ENCODE measurements at places on chromosomes 16 and 17.
A peak's percentile ranks its signal among the peaks of the same experiment; 100 is the strongest.

DNA sequence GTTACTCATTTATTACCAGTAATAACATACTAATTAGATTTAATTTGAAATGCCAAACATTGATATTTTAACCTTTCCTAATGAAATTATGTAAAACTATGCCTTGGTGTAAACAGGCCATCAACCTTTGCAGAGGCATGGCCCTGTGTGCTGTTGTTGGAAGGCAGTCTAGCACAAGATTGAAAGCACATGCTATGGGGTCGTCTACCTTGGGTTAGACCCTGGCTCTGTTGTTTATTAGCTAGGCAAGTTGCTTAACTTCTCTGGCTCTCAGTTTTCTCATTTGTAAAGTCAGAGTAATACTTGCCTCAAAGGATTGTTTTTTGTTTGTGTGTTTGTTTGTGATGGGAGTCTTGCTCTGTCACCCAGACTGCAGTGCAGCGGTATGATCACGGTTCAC lies 9.4 kb upstream of the CDR2 start:
- DNase-seq = no peak

GRCh38 chr16:1330260-1330914 lies 3.1 kb upstream of the BAIAP3 start:
- no peak for DNase-seq

DNA sequence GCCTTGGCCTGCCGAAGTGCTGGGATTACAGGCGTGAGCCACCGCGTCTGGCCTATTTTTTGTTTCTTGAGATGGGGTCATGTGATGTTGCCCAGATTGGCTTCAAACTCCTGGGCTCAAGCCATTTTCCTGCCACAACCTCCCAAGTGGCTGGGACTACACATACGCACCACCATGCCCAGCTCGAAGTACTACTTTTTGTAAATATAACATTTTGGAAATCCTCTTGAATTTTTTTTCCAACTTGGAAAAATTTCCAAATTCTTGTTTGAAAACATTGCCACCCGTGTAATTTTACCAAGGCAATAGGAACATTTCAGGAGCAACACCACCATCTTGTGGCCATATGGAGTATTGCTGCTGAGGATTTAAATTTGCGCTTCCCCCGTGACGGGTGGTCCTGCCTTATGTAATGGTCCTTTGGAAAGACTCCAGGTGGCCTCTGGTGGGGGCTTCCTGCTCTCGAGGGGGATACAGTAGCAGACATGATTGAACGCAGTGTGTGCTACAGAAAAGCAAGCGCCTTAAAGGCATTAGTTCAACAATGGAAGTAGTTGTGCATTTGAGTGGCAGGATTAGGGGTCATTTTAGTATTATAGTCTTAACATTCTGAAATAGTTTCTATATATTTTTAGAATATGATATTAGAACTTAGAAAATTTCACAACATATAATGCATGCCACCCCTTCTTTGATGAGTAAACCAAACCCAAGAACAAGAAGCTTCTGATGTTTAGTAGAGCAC lies 8.0 kb downstream of the FLYWCH1 start:
- peak; percentile 59 for DNase-seq

- no peak for DNase-seq
These were observed 134.2 kb downstream of the CMIP start for GRCh38 chr16:81578636-81579413.

DNA sequence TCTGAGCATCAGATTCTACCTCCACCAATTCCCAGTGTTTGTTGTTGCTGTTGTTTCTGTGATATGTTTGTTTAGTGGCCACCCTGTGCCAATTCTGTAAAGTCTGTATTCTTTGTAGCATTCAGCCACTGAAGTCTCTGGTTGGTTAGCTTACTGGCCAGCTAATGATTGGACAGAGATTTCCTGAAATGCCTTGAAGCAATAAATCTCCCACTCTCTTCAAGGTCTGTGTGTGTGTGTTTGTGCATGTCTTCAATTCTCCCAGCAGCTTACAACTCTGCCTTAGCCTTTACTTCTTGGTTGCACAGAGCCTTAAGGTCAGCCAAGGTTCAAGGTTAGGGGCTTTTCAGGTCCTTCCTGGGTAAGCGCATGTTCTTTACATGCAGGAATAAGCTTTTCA lies 38.2 kb downstream of the PRPSAP2 start:
- peak; percentile 71 for DNase-seq

- no peak for DNase-seq
These were observed 5.4 kb upstream of the CSNK1D start for GRCh38 chr17:82278786-82279391.

DNA sequence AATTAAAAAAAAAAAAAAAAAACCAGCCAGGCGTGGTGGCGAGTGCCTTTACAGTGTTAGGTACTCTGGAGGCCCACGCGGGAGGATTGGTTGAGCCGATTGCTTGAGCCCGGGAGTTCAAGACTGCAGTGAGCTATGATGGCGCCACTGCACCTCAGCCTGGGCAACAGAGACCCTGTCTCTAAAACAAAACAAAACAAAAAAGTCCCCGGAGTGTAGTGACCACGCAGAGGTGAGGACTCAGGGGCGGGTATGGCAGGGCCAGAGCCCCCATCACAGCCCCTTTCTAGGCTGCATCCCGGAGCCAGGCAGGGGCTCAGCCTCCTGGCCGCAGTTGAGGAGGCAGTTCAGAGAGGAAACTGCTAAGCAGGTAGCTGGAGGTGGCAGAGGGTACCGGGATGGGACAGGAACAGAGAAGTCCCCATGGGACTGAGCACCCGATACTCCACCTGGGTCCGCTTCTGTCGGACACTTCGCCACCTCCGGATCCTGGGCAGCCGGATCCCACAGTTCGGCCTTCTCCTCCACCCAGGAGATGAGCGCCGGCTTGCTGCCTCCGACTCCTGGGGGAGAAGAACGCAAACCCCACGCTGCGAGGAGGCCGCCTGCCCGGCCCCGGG lies 800 bp downstream of the ZNF747 start:
- no peak for DNase-seq

DNA sequence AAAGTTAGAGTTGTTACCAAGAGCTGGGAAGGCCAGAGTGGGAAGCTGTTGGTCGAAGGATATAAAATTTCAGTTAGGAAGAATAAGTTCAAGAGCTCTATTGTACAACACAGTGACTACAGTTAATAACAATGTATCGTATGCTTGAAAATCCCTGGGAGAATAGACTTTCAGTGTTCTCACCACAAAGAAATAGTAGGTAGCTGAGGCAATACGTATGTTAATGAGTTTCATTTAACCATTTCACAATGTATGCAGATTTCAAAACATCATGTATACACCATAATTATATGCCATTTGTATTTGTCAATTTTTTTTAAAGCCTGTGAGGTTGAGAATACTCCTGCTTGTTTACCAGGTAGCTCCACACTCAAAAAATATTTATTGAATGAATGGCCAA lies 41.5 kb upstream of the MYOCD start:
- peak; percentile 77 for DNase-seq

GRCh38 chr17:29066047-29066446 lies 23.1 kb downstream of the PIPOX start:
- no peak for DNase-seq

- no peak for DNase-seq
These were observed 34.1 kb downstream of the ABAT start for GRCh38 chr16:8708536-8708935.

DNA sequence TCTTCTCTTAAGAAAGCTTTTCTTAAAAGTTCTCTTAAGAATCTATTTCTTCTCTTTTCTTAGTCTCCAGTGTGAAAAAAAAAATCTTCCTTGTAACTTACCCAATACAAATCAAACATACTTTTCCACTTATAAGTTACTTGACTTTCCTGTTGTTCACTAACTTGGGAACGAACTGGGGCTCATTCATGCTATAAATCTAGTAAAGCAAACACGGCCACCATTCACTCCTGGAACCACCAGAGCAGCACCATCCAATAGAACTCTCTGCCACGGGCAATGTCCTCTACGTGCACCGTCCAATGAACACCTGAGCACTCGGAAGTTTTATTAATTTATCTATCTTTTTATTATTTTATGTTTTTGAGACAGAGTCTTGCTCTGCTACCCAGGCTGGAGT lies 20.8 kb downstream of the SRP68 start:
- DNase-seq = no peak

DNA sequence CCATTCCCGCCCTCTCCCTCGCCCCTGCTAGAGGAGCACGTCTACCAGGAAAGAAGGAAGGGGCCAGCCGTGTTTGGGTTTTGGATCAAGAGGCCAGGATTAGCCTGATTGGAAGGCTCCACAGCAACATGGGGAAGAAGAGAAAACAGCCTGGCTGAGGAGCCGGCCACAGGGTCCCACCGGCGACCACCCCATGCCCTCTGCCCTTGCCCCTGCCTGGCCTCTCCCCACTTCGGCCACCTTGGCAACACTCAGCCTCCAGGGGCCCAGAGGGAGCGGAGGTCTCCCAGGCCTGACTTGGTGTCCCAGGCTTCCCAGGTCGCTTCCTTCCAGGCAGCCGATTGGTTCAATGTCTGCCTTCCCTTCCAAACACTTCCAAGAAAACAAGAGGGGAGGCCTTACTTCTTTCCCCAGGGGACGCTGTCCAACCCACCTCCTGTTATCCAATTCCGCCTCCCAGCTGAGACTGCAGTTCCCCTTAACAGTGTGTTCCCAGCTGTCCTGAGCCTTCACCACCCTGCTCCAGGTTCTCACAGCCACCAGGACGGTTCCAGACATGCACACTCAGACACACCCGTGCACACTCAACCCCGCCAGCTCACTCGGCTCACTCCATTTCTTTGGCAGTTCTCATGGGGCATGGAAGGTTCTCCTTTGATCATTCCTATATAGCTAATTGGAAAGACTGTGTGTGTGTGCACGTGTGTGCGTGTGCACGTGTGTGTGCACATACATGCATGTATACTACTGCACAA lies 65.4 kb downstream of the RBFOX3 start:
- no peak for DNase-seq

DNA sequence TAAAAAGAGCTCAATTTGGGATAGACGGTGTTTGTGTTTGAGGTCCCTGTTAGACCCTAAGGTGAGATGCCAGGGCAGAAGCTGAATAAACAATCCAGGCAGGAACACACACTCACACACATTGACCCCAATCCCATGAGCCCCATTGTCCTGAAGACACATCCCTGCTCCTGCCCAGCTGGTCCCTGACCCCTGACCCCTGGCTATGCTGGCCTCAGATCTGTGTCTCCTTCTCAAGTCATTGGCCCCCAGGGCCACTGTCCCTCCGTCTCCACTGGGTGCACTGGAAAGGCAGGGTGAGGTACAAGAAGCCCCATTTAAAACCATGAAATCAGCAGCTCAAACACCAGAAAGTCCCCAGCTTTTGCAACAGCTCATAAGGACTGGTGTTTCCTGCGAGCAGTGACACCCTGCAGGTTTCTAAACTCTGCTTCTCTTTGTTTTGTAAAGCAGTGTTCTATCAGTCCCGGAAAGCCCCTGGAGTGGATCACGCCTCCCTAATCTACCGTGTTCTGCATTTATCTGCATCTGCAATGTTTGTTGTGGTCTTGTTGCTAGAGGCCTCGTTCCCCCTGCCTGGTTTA lies 18.0 kb upstream of the ASGR2 start:
- peak; percentile 20 for DNase-seq

DNA sequence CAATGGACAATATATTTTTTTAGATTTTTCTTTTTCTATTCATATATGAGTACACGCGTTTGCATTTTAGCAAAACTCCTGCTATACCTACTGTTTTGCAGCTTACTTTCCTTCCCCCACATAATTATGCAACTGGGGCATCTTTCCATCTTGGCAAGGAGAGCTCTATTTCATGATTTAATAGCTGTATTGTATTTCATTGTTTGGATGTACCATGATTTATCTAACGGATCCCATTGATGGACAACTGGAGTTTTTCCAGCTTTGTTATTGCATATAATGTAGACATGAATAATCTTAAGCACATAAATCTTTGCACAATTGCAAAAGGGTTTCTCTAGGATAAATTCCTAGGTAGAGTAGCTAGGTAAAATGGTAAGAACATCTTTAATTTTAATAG lies 133.9 kb downstream of the PITPNC1 start:
- DNase-seq = no peak

GRCh38 chr16:88922114-88922825 lies 54.7 kb downstream of the CBFA2T3 start:
- DNase-seq = peak; percentile 28

DNA sequence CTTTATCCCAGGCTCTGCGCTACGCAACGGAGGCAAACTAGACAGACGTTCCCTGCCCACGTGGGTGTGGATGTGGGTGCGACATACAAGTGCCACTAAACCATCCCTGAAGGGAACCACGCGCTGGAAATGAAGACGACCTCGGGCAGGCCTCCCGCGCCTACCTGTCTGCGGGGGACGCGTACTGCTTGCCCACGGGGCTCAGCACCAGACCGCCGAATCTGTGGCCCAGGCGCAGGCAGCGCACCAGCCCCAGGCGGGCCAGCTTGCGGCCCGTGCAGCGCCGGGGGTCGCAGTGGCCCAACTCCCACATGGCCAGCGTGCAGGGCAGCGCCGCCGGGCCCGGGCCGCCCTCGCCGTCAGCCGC lies 480 bp downstream of the TSR3 start:
- no peak for DNase-seq

GRCh38 chr17:39077252-39077651 lies 74.2 kb downstream of the PLXDC1 start:
- no peak for DNase-seq

GRCh38 chr16:75621170-75621477 lies 2.0 kb downstream of the ADAT1 start:
- DNase-seq = peak; percentile 52

DNA sequence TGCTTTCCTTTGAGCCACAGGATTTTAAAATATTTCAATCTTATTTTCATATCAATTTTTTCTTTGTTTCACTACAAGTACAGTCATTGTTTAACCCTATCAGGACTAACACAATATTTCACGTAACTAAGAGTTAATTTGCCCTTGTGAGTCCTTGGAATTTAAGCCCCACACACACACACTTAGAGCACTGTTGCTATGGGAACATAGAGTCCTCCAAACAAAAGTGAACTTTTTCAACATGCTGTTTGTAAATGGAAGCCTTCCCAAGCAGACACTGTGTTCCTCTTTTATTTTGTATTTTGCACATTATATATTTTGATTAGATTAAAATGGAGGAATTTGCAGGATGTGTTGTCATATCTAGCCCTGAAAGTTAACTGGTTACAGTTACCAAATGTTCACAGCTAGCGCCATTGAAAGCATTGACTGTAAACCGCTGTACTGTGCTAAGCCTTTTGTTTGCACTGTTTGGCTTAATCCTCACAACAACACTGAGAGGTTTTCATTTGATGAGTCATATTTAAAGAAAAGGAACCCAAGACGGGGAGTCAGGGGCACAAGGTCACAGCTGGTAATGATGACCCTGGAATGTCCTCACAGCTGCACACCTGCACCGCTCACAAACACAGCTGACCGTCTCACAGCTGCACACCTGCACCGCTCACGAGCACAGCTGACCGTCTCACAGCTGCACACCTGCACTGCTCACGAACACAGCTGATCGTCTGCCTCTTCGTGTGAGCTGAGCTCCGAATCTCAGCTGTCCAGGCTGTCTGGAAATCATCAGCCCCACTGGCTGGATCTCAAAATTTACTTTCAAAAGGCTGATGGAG lies 6.3 kb downstream of the HSBP1 start:
- DNase-seq = peak; percentile 64

DNA sequence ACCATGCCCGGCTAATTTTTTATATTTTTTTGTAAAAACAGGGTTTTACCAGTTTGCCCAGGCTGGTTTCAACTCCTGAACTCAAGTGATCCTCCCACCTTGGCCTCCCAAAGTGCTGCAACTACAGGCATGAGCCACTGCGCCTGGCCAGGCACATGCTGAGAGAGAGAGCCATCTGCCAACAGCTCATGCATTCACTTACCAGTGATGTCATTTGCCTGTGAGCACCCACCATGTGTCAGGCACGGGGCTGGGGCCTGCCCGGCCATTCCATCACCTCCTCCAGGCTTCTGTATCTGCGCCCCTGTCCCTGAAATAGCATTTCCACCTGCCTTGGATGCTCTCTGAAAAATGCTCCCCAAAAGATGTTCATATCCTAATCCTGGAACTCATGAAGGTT lies 43.6 kb upstream of the PEMT start:
- no peak for DNase-seq

GRCh38 chr17:76492989-76493501 lies 8.2 kb downstream of the RHBDF2 start:
- peak; percentile 78 for DNase-seq

All from amniotic epithelial cell (primary cell).